RPMI7951 (cell line): ENCODE measurements at places on chromosomes 1 and 21. TPM values are rescaled to one million over a fixed set of nuclear protein-coding genes. Genes with fewer than 3 reads are reported as not detected.

DNA sequence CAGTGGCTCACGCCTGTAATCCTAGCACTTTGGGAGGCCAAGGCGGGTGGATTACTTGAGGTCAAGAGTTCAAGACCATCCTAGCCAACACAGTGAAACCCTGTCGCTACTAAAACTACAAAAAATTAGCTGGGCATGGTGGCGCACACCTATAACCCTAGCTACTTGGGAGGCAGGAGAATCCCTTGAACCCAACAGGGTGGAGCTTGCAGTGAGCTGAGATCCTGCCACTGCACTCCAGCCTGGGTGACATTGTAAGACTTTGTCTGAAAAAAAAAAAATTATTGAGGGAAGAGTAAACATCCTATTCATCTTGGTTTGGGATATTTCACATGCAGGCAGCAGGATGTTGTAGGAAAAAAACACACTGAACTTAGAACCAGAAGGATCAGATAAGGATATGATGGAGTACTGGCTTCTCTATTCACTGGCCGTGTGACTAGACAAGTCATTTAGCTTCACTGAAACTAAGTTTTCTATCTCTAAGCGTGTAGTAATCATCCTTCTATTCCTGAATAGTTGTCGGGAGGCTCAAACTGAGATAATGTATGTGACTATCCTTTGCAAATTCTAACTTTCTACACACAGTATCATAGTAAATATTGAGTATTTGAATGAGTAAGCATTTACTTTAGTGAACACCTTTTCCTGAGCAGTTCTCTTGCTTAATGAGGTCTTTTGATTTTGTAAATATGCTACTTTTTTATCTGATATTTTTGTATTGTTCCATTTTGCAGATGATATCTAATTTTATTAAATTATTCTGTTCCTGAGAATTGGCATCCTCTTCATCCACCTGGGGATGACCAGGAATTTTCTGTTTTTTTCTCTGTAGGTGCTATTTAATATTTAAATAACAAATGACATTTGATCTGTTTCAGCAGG lies 18.2 kb downstream of the CAP1 start:
- no peak for DNase-seq

- peak; percentile 37 for DNase-seq
These were observed at the start of gene PIK3CD for GRCh38 chr1:9651565-9652378. PIK3CD (plus strand) TSS chr1:9651731; CDS start chr1:9710456, 58,725 bp downstream.

- no peak for DNase-seq
These were observed 4.6 kb downstream of the GPATCH2 start for GRCh38 chr1:217626321-217626720.

DNA sequence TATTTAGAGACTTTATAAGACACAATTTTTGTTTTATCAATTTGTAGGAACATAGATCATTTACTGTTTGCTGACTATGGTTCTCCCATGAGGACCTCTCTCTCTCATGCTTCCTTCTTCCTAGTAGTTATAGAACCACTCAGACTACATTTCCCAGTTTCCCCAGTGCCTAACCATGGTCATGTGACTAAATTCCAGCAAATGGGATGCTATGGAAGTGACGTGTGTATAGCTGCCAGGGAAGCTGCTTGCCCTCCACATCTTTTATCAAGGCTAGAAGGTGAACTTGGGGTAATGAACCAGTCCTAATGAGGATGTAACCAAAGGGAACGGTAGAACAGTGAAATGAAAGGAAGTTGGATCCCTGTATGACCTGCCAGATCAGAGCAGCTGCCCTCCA lies 184.0 kb downstream of the MIS18A start:
- DNase-seq = peak; percentile 38

- DNase-seq = peak; percentile 19
These were observed at the start of gene NTRK1 for GRCh38 chr1:156860628-156861423. NTRK1 (plus strand) TSS chr1:156860865; CDS start chr1:156860935, 70 bp downstream.

Gene MYCL
- total RNA-seq = 0.10 and 0.12 TPM in 2 replicates

Gene LCE6A
- total RNA-seq = not detected in 2 replicates

Gene GCLM
- 45.1 and 46.3 TPM in 2 replicates for total RNA-seq

Gene UAP1
- 74.6 and 79.7 TPM in 2 replicates for total RNA-seq

Gene IFI6
- total RNA-seq = 75.3 and 169 TPM in 2 replicates

Gene TRIM58
- total RNA-seq = 2.2 and 2.9 TPM in 2 replicates

Gene MEX3A
- 2.1 and 2.4 TPM in 2 replicates for total RNA-seq

Gene TAS1R1
- total RNA-seq = 0.20 TPM in 1 of 2 replicates, not detected in the other

Gene KLF17
- 0.68 and 1.2 TPM in 2 replicates for total RNA-seq
